GM10248 (cell line): ENCODE measurements at places on chromosomes 7 and 10.
A peak's percentile ranks its signal among the peaks of the same experiment; 100 is the strongest.

- DNase-seq, result no peak
These were observed 18.5 kb downstream of the HYAL4 start for GRCh38 chr7:123863461-123863860.

- DNase-seq, result no peak
These were observed 57.1 kb downstream of the AOAH start for GRCh38 chr7:36667007-36667745.

- no peak for DNase-seq
These were observed 92.7 kb upstream of the AKR1E2 start for GRCh38 chr10:4733150-4733842.

GRCh38 chr7:136878878-136879277 is 10.4 kb downstream of the CHRM2 start:
- no peak for DNase-seq

DNA sequence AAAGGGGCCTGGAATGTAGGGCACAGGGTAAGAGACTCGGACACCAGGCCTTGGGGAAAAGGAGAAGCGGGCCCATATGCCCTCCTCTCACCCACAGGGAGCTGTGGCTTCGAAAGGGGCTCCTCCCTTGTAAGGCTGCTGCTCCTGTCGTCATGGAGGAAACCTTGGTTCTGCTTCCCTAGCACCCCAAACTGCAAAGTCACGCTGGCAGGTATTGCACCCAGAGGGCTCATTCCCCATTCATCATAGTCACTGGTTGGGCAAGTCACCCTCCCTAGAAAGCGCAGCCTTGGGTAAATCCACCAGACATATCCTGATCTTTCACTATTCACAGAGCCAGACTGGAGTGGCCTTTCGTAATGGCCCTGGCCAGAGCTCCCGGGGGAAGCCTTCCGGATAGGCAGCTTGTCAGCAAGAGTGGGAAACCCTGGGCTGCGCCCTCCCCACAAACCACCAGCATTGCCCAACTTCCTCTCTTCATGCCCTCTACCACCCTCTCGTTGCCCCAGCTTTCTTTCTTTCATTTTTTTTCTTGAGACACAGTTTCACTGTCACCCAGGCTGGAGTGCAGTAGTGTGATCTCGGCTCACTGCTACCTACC is 121.0 kb downstream of the HIP1 start:
- DNase-seq, result no peak

DNA sequence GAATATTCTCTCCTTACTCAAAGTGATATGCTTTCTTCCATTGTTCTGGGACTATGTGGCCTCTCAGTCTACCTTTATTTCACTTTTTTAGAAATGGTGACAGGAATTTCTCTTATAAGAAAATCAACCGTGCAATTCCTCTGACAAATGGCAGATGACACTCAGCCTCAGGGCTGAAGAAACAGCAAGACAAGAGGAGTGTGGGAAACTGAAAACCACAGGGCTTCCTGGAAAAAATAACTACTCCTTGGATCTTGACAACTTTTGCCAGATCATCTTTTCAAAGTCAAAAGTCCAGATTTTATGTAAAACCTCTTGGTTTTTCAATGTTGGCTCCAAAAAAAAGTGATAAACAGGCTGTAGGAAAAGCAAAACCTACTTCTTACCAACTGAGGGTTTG is 121.5 kb downstream of the TYW1B start:
- DNase-seq, result no peak

DNA sequence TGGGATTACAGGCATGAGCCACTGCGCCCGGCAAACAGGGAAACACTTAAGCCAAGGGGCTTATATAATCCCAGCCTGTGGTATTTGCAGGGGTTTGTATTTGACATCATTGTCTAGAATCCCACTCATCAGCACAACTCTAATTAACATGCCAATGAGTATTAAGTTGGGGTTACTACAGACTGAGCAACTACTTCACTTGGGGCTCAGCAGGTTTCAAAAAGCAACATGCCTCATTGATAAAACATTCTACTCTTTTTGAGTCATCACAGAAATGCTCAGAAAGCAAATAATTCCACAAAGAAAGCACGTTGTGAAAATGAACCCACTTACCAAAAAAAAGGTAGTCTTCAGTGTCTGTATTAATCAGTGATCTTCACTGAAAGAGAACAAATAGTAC is 236.9 kb upstream of the CELF2 start:
- DNase-seq, result no peak

DNA sequence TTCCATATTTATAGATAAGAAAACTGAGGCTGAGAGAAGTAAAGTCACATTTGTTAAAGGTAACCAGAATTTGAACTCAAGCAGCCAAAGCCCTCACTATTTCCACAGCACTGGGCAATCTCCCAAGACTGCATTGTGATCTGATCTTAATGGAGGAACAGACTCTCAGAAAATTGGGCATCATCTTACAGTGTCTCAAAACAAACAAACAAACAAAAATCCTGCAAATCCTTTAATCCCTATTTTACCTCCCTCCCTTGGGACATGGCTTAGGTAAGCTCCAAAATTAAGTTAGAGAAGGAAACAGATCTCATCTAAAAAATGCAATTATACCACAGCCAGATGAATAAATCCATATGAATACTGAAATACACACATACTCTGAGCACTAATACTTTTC is 57.5 kb downstream of the FHIP2A start:
- DNase-seq, result no peak

GRCh38 chr10:123624086-123624485 is 42.1 kb upstream of the GPR26 start:
- DNase-seq, result no peak

- DNase-seq, result peak; percentile 43
These were observed 4.7 kb downstream of the NFE2L3 start for GRCh38 chr7:26156451-26157420.

GRCh38 chr10:120477021-120477742 is 20.2 kb downstream of the PLPP4 start:
- DNase-seq, result no peak

DNA sequence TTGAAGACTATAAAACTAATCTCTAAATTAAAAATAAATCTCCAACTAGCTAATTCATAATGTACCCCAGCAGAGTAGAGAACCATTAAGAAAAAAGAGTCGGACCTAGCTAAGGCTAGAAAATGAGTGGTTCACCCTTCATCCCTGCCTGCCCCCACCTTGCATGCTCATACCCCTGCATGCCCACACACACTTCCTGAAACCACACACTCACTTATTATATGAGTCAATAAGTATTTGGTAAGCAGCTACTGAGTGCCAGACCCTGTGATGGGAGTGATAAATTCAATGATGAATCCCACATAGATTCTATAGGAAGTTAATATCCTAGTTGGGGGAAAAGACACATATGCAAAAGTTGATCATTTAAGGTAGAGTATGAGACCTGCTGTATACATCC is 152.9 kb upstream of the INHBA start:
- DNase-seq, result no peak

- DNase-seq, result no peak
These were observed 278.2 kb downstream of the SNX13 start for GRCh38 chr7:17661982-17662585.

- DNase-seq, result no peak
These were observed 128.5 kb upstream of the TNS3 start for GRCh38 chr7:47710201-47710935.

- DNase-seq, result no peak
These were observed 120.1 kb upstream of the AGK start for GRCh38 chr7:141431140-141431479.

DNA sequence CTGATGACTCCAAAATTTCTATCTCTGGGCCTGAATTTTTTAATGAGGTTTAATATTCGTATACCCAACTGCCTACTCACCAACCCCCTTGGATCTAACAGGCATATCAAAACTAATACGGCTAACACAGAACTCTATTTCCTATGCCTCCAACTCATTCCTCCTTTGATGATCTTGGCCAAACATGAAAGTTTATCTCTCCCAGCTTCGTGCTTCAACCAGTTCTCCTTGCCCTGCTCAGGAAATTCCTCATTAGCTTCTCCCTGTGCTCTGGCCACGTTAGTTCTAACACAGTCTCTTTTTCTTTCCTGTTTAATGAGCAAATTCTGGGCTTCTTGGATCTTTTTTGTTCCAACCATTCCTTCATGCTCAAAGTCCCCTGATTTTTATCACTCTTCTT is 138.9 kb upstream of the PTN start:
- DNase-seq, result no peak

DNA sequence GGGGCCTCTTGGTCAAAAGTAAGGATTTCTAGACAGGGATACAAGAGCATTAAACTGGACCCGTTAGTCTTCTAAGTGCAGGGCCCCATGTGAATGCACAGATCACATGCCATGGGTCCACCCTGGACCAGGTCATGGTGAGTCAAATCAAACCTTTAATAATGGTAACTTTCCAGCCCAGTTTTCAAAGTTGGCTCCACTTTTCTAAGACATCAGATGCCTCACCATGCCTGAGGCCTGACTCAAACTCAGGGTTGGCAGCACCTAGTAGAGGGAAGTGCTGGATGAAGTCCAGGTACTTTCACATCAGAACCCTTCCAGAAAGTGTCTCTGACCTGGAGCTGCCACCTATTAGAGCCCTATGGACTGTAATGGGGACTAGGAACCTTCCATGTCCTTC is 9.7 kb upstream of the SMIM30 start:
- DNase-seq, result no peak

GRCh38 chr10:74179111-74179710 is 28.2 kb downstream of the ADK start:
- no peak for DNase-seq

DNA sequence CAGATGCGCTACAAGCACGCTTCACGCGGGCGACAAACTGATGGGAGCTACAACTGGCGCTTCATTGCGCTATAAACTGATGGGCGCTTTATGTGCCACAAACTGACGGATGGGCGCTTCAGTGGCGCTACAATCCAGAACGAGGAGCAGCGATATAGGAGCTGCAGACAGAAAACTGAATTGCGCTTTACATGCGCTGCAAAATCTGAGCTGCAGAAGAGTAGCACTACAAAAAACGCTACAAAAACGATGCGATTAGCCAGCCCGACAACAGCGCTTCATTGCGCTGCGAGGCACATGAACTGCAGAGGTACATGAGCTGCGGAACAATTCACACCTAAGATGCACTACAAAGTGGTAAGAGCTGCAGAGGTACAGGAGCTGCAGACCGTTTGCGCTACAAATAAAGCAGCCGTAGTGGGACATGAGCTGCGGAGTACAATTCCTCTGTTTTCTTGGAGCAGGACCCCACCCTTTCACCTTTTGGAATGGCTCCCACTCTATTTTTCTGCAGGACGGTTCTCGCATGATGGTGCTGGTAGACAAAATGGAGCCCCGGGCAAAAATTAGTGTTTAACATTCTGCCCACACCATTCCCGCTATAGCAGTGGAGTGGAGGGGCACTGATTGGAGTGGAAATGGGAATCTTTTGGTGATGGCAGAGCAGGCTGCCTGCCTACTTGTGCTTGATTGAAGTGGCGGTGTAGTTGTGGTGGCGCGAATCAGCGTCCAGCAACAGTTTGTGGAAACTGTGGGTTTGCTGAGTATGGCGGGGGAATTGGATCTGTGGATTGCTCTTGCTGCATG is 1.2 kb upstream of the SGCE start:
- DNase-seq, result no peak

DNA sequence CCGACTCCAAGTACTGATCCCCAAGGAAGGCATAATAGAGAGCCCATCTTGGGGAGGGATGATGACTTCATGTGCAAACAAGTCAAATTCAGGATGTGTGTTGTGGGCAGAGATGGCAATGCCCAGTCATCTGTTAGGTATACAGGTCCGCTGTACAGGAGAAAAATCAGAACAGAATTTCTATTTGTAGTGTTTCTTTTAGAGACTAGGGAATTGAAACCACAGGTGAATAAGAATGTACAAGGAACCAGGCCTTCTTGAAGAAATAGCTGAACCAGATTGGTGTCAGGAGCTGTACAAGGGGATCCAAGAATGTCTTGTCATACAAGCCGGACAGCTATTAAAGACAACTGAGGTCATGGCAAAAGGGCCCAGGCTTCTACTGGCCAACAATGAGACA is 147.9 kb downstream of the PFKFB3 start:
- no peak for DNase-seq

- no peak for DNase-seq
These were observed 259.3 kb upstream of the TMEM72 start for GRCh38 chr10:44651834-44652233.

- DNase-seq, result no peak
These were observed 42.3 kb upstream of the SP8 start for GRCh38 chr7:20828947-20829346.

DNA sequence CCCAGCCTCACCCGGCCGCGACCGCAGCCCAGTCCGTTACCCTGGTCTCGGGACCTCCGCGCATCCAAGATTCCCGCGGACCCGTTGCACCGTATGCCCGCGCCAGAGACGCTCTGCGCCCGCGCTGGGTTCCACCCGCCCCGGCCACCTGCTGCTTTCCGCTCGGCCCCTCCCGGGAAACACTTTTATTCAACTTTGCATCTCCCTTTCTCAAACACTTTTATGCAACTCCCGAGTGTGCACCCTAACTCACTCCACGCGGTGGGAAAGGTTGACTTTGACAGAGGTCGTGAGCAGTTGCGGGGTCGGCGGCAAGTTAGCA is at the start of gene ODAD2:
TSS of gene ODAD2 (minus strand) at position 126 of the 322 bp plus-strand sequence. CDS start 3,937 bp downstream, outside the sequence.
- no peak for DNase-seq

DNA sequence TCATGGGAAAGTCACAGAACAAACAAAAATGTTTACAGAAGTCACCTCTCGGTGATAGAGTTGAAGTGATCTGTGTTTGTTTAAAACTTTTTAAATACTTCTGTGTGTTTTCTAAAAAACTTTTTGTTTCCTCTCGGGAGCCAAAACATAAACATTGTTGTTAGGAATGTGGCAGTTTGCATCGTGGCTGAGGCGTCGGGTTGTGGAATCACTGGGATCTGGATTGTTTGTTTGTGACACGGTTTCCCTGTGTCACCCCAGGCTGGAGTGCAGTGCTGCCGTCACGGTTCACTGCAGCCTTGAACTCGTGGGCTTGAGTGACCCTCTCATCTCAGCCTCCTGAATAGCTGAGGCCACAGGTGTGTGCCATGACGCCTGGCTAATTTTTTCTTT is 29.0 kb upstream of the SUN1 start:
- no peak for DNase-seq

DNA sequence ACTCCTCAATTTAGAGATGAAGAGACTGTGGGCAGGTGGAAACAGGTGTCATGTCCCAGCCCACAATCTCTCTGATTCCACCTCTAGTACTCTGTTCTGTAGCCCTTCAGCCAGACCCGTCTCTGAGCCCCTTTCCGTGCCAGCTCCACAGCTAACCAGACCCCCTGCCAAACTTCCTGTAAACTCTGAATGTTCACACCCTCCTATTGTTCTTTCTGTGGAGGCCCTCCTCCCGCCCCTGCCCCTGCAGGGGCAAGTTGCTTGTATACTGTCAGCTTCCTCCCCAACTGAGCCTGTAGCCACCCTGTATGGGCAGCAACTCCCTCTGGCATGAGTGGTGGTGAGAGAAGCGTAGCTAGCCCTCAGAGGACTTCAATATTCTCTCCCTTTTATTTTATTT is 520.7 kb downstream of the SORCS3 start:
- DNase-seq, result no peak

DNA sequence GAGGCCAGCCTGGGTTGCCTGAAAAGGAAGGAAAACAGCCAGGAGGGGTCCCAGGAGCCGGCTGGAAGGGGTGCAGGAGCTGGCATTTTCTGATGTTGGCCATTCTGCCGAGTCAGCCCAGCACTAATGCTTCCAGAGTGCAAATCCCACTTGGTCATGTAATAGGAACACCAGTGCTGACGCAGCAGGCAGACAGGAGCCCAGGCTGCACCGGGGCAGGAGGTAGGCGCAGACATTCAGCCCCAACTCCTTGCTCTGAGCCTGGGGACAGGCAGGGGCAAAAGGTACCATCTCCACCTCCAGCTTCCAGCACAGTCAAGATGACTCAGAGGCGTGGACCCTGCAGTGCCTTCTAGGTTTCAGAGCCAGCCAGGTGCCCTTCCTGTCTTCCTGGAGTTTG is 10.2 kb upstream of the YWHAG start:
- DNase-seq, result no peak

- DNase-seq, result no peak
These were observed 56.4 kb upstream of the CAV2 start for GRCh38 chr7:116443101-116443523.
